CD4-positive, alpha-beta T cell treated with Interleukin-17A for 4 hours (primary cell): ENCODE measurements at places on chromosomes 3 and 15.

GRCh38 chr15:60695713-60696522 is 217.0 kb upstream of the ICE2 start:
- DNase-seq = peak; percentile 69

DNA sequence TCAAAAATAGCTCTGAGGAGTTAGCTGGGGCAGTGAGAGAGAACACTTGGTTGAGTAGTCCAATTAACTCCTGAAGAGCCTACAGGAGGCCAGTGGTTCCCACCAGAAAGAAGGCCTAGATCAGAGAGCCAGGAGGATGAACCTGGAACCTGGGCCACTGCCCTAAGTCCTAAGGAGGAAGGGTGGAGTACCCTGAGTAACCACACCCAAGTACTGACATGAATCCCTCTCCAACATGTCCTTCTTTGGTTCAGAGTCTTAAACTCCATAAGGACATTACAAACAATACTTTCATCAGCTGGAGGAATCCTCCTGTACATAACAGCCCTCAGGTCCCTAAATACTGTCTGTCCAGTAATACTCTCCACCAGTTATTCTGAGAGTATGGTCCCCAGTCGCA is 25.6 kb upstream of the C3orf62 start:
- DNase-seq = no peak

GRCh38 chr3:88936831-88937230 is 170.6 kb upstream of the EPHA3 start:
- no peak for DNase-seq

DNA sequence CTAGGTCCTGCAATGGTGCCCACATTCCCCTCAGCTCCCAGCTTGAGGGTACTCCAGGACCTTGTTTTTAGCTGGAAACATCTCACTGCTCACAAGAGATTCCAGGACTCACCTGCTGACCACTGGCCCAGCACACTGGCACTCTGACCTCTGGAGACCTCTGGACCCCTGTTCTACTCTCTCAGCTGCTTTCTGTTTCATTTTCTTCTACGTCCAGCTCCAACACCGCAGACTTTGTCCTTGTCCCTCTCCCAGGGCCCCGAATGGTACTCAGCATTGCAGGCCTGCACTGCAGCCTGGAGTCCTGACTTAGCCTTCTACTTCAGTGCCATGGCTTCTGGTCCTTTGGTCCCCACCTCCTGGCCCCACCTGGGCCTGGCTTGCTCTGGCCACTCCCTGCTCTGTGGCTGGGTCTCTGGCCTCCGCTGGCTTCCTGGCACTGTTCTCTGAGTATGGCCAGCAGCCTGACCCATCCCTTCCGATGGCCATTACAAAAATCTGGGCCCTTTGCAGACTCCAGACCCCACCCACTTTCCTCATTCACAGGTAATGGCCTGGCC is 27.9 kb downstream of the KY start:
- no peak for DNase-seq

- DNase-seq = no peak
Measured at GRCh38 chr15:62770752-62771151, 271.8 kb upstream of the TPM1 start.

- DNase-seq = no peak
Measured at GRCh38 chr15:91555312-91555711, 298.2 kb upstream of the SLCO3A1 start.

DNA sequence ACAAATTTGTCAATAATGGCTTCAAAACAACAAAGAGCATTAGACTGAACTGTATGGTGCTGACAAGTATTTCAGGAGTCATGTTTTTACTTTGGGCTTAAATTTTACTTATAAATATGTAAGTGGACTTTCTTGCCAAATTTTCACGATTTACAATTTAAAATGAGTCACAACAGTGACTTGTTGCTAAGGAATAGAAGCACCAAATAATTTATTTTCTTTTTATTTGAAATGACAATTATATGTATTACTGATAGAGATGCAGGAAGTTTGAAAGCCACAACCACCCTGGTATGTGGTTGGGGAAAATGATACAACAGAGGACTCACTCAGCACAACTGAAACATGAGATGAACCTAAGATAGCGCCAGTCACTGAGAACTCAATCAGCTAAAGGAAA is 90.3 kb downstream of the FMN1 start:
- DNase-seq = peak; percentile 54

- DNase-seq = no peak
Measured at GRCh38 chr15:50261981-50262380, 3.5 kb downstream of the HDC start.

GRCh38 chr3:122977746-122978466 is 49.7 kb downstream of the SEMA5B start:
- DNase-seq = no peak

GRCh38 chr3:177681156-177681555 is 483.9 kb upstream of the TBL1XR1 start:
- no peak for DNase-seq

- DNase-seq = no peak
Measured at GRCh38 chr3:118850687-118851086, 184.0 kb downstream of the IGSF11 start.

- DNase-seq = no peak
Measured at GRCh38 chr3:47590216-47590615, 11.6 kb upstream of the CSPG5 start.

DNA sequence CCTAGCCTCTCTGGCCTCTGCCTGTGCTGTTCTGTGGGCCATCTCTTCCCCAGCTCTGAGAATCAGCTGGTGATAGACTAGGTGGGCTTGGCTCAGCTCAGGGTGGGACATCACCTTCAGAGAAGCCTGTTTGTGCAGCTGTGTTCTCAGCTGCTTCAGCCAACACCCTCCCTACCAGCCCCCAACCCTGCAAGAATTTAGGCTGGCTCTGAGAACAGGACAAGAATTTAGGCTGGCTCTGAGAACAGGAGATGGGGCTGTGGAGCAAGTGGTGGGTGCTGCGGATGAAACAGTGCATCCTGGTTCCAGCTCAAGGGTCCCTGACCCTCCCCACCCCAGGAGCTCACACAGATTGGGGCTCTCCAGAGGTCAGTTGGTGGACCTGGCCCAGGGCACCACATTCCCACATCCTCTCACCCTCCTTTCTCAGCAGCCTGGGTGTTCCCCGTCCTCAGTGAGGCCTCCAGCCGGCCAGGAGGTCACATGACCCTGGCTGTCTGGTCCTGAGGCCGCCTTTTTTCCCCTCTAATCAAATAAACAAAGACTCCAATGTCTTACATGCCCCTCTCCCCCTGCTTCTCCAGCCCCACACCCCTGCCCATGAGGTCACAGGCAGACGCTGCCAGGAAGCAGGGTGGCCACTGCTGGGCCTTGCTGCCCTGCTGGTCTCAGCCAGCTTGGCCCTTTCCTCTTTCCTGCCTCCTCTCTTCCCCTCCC is 14.9 kb downstream of the PLEKHO2 start:
- no peak for DNase-seq
